ENCODE measurements at places on chromosomes 5 and 9. TPM values are rescaled to one million over a fixed set of nuclear protein-coding genes. Genes with fewer than 3 reads are reported as not detected.
A peak's percentile ranks its signal among the peaks of the same experiment; 100 is the strongest.

DNA sequence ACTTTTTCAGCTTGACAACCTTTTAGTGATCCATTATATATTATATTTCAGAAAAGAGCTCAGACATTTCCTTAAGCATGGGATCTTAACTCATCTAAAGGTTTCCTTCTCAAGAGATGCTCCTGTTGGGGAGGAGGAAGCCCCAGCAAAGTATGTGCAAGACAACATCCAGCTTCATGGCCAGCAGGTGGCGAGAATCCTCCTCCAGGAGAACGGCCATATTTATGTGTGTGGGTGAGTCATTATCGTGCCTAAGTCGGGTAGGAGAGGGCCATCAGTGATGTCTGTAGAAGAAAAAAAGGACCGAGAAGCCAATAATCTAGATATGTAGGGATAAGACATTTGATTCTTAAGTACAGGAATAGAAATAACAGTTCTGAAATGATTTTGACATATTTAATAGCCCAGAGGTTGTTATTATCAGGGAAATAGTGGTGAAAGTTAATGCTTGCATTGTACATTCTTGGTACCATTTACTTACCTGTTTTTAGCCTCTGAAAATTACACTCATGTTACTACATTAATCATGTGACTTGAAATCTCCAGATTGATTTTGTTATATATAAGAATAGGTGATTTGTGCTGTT is 28.2 kb downstream of the MTRR start:
- DNase-seq, result peak; percentile 32

- DNase-seq, result no peak
These were observed 1619.1 kb upstream of the ACO1 start for GRCh38 chr9:30765318-30765717.

DNA sequence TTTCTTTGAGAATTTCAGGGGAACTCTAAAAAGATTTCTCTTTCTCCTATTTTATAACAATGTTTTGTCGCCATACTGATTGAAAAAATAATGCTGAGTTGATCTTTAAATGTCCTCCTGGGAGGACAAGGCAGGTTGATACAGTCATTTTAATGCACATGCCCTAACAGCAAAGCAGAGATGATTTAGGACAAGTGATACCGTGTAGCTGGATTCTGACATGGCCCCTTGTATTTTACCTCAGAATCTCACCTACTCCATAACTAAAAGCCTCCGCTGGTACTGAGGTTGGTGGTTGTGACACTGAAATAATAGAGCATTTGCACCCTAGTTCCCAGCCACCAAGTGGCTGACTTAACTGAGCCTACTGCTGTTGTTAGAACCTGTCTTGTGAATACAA is 811 bp upstream of the LRRTM2 start:
- DNase-seq, result no peak

- DNase-seq, result peak; percentile 64
These were observed 5.5 kb upstream of the DNAJB5 start for GRCh38 chr9:34984049-34984448.

DNA sequence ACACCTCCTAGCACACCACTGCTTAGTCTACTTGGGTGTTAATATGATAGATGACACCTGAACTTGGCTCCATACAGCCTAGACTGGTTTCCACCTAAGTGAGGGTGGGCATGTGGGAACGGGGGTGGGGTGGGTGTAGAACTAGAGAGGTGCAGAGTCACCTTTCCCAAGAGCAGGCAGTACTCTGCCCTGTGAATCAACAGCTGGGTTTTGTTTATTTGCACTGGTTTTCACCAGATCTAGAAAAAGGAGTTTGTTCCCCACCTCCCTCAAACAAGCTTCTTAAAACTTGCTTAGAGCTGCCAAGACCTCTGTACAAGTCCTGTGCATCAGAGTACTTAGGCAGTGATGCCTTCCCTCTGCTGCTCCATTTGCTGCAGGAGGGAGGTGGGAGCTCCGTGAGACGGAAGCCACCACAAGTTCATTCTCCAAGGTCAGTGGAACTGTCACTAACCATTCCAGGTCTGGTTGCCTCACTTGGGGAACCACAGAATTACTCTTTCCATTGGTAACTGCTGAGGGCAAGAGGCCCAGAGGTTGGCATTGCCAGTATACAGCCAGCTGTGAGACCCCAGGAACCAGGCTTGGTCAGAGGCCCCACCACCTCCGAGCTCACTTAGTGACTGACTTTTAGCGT is 163.5 kb downstream of the NR3C1 start:
- no peak for DNase-seq

DNA sequence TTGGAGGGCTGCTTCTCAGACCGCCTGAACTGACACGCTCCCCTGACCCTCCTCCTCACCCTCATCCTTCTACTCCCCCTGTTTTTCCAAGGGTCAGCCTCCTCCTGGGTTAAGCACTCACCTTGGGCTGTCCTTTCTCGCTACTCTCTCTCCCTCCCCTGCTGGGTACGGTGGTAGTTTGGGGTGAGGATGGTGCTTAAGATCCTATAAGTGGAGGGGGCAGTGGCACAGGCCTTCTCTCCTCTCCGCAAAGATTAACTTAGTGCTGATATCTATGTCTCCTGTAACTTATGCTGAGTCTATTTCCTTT is 159.7 kb downstream of the SNCAIP start:
- DNase-seq, result no peak

GRCh38 chr5:107955321-107955720 is 284.6 kb upstream of the EFNA5 start:
- no peak for DNase-seq

- no peak for DNase-seq
These were observed 10.0 kb upstream of the TCOF1 start for GRCh38 chr5:150347451-150347850.

DNA sequence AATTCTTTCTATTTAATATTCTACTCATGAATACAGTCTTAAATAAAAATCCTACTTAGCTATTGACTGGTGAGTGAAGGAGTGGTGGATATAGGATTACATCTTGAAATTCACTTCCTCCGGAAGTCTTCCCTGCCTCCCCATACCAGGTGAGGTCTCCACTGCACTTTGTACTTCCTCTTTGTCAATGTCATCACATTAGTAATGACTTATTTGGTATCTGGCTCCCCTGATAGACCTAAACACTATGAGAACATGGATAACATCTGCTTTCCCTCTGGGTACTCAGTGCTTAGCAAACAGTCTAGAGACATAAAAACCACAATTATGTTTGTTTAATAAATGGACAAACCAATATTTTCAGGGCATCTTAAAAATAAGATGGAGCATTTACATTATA is 532.1 kb downstream of the PDE4D start:
- no peak for DNase-seq

GRCh38 chr5:129717751-129718310 is 30.1 kb upstream of the MINAR2 start:
- no peak for DNase-seq

- no peak for DNase-seq
These were observed 56.9 kb upstream of the RASA1 start for GRCh38 chr5:87210743-87211142.

GRCh38 chr5:45694255-45694814 is 1.8 kb downstream of the HCN1 start:
- DNase-seq, result no peak

GRCh38 chr5:1759378-1759970 is 40.2 kb downstream of the MRPL36 start:
- DNase-seq, result no peak

DNA sequence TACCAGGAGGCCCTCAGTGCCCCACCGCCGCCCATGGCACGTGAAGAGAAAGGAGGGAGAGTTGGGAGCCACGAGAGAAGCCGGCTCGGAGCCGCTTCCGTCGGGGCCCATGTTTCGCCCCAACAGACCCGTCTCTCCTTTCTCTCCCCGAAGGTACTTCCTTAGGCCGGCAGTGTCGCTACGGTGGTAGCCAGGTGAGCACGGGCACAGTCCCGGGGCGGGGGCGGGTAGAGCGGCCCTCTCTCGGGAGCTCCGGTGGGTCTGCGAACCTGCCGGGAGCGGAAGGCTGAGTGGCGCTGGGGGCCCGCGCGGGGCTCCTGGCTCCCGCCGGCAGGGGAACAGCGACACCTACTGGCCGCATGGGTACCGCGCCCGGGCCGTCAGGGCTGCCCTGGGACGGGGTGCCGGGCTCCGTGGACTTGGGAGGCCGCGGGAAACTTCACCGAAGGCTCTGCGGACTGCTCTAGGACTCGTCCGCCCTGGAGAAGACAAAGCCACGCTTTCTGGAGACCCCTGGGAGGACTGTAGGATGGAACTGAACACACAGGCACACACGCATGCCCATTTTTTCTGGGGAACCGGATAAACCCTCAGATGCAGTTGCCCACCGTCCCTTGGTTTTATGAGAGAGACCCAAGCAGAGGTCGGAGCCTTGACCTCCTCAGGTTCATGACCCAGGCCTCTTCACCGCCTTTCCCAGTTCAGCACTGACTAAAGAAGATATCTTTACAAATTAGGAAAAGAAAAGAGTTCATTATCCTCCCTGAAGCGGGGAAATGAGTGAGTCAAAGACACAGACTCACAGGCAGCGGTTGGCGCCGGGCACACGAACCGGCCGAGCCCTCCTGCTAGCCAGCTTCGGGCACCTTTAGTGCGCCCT is 202.5 kb downstream of the MEF2C start:
- peak; percentile 77 for DNase-seq

- no peak for DNase-seq
These were observed 12.3 kb upstream of the DPM2 start for GRCh38 chr9:127949827-127950512.

GRCh38 chr5:150461231-150461630 is 11.7 kb upstream of the RPS14 start:
- DNase-seq, result peak; percentile 59

- DNase-seq, result peak; percentile 32
These were observed 19.8 kb downstream of the TRIP13 start for GRCh38 chr5:912280-913091.

GRCh38 chr9:23746317-23746716 is 79.7 kb downstream of the ELAVL2 start:
- DNase-seq, result no peak

GRCh38 chr5:86968301-86968753 is 299.4 kb upstream of the RASA1 start:
- no peak for DNase-seq

- no peak for DNase-seq
These were observed 318.6 kb upstream of the PIK3R1 start for GRCh38 chr5:67896930-67897313.

DNA sequence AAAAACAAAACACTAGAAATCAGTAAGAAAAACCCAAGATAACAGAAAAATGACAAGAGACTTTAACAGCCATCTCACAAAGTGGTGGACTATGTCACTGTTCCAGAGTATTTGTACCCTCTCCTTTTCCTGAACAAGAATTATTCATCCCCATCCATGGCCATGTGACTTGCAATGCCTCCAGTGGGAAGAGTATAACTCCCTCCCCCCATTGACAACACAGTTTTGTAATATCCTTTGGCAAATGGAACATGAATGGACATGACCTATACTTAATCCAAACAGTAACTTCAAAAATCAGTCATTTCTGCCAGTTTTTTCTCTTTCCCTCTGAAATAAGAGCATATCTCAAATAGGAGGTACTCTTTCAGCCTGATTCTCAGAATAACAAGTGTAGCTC is 33.9 kb downstream of the PTBP3 start:
- no peak for DNase-seq

GRCh38 chr9:93059011-93059714 is 662 bp downstream of the SUSD3 start:
- peak; percentile 44 for DNase-seq

- DNase-seq, result no peak
These were observed 213.6 kb upstream of the S1PR3 start for GRCh38 chr9:88777498-88778312.

- no peak for DNase-seq
These were observed 4.8 kb downstream of the GLIPR2 start for GRCh38 chr9:36141288-36141687.

DNA sequence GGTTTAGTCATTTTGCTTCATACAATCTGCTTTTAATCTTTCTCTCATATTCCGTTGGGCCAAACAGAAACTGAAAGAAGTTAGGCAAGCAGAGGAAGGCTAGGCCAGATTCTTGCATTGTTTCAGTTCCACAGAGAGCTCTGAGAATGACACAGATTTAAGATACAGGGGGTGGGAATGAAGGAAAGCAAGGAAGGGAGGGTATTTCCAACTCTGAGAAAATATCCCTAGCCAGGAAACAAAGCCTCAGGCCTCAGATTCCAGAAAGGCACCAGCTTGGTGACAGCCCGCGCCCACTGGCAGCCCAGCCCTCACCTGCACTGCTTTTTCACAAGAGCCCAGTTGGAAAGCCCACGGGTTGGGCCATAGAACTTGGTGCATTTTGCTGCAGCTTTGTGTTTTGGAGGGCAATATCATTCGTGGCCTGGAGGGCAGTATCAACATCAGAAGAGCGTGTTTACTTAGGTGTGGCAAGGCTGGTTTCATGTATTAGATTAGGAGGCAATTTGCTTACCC is 63.5 kb downstream of the ENC1 start:
- peak; percentile 13 for DNase-seq

The IFNA17 gene
- not detected for total RNA-seq

The SLC1A3 gene
- total RNA-seq, result 0.86 TPM

The IL5 gene
- not detected for total RNA-seq

The PDCD1LG2 gene
- total RNA-seq, result 0.10 TPM

The DND1 gene
- total RNA-seq, result 1.9 TPM

The CMYA5 gene
- total RNA-seq, result 0.07 TPM

The TCF7 gene
- 87.9 TPM for total RNA-seq

The DNM1 gene
- total RNA-seq, result 0.77 TPM

The FOXD4L3 gene
- total RNA-seq, result not detected

The STOM gene
- 34.0 TPM for total RNA-seq

The BASP1 gene
- total RNA-seq, result 0.94 TPM

The ARHGEF37 gene
- total RNA-seq, result 2.0 TPM

The C9orf50 gene
- not detected for total RNA-seq

The GIN1 gene
- total RNA-seq, result 11.0 TPM

The DHX29 gene
- 11.1 TPM for total RNA-seq

The HAVCR1 gene
- total RNA-seq, result 0.42 TPM

All from activated naive CD4-positive, alpha-beta T cell treated with anti-CD3 and anti-CD28 coated beads for 36 hours (primary cell).